ENCODE measurements at places on chromosomes 12 and 14.

- H3K36me3 ChIP-seq: no peaks in the 10 kb centered on the region
- no peaks in the 10 kb centered on the region for H3K27me3 ChIP-seq
- H3K4me1 ChIP-seq: no peaks in the 10 kb centered on the region
- H3K4me3 ChIP-seq: no peak overlapping the region
- no peak for DNase-seq
These were observed 488.8 kb downstream of the ETNK1 start for GRCh38 chr12:23113781-23114180.

DNA sequence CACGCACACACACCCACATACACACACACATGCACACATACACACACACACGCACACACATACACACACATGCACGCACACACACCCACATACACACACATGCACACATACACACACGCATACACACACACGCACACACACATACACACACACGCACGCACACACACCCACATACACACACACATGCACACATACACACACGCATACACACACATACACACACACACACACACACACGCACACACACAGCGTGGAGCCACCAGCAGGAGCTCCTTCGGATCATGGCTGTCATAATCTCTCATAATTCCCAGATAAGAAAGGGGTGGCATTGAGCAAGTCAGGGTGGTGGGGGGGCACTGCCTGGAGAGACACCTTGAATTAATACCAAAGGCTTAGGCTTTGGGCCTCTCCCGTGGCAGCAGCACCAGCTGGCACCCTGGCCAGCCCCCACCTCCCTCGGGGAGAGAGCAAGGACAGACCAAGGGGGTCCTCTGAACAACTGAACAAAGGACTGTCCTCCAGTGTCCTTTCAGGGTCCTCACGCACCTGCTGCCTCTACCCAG lies 21.9 kb downstream of the ANO2 start:
- no peak overlapping the region for H3K27ac ChIP-seq
- H3K36me3 ChIP-seq: no peaks in the 10 kb centered on the region
- no peak for DNase-seq
- H3K4me3 ChIP-seq: no peak overlapping the region
- H3K27me3 ChIP-seq: peaks cover 22% of the 10 kb centered on the region

- no peaks in the 10 kb centered on the region for H3K27me3 ChIP-seq
- H3K4me3 ChIP-seq: no peak overlapping the region
- H3K27ac ChIP-seq: no peak overlapping the region
- H3K36me3 ChIP-seq: no peaks in the 10 kb centered on the region
These were observed 408.3 kb downstream of the EGLN3 start for GRCh38 chr14:33542338-33543287.

DNA sequence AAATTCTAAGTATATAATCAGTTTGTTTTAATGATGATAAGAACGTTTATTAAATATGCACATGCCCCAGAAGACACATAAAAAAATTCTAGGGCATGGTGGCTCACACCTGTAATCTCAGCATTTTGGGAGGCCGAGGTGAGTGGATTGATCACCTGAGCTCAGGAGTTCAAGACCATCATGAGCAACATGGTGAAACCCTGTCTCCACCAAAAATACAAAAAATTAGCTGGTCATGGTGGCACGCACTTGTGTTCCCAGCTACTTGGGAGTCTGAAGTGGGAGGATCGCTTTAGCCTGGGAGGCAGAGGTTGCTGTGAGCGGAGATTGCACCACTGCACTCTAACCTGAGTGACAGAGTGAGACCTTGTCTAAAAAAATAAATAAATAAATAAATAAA lies 4.0 kb downstream of the CD69 start:
- H3K36me3 ChIP-seq: no peaks in the 10 kb centered on the region
- H3K4me1 ChIP-seq: no peaks in the 10 kb centered on the region

DNA sequence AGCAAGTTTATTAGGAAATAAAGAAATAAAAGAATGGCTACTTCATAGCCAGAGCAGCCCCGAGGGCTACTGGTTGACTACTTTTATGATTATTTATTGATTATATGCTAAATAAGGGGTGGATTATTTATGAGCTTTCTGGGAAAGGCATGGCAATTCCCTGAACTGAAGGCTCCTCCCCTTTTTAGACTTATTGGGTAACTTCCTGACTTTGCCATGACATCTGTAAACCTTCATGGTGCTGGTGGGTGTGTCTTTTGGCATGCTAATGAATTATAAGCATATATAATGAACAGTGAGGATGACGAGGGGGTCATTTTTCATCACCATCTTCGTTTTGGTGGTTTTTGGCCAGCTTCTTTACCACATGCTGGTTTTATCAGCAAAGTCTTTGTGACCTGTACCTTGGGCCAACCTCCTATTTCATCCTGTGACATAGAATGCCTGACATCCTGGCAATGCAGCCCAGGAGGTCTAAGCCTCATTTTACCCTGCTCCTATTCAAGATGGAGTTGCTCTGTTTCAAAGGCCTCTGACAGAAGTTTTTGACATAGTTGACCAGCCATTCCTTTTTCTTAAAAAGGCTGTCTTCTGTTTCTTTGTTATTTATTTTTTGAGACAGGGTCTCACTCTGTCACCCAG lies 11.1 kb upstream of the PTGES3 start:
- H3K4me1 ChIP-seq: no peaks in the 10 kb centered on the region
- H3K27ac ChIP-seq: no peak overlapping the region
- no peak overlapping the region for H3K4me3 ChIP-seq

GRCh38 chr14:45083617-45083975 lies 320 bp upstream of the PRPF39 start:
- DNase-seq: no peak
- peaks cover 57% of the 10 kb centered on the region for H3K4me1 ChIP-seq
- H3K27ac ChIP-seq: no peak overlapping the region
- no peaks in the 10 kb centered on the region for H3K36me3 ChIP-seq
- peak overlapping the region; percentile 81 for H3K4me3 ChIP-seq

- H3K4me1 ChIP-seq: peaks cover 77% of the 10 kb centered on the region
- peak overlapping the region; percentile 36 for H3K4me3 ChIP-seq
- no peaks in the 10 kb centered on the region for H3K36me3 ChIP-seq
- no peaks in the 10 kb centered on the region for H3K27me3 ChIP-seq
- DNase-seq: no peak
These were observed 2.5 kb upstream of the INF2 start for GRCh38 chr14:104686624-104687517.

DNA sequence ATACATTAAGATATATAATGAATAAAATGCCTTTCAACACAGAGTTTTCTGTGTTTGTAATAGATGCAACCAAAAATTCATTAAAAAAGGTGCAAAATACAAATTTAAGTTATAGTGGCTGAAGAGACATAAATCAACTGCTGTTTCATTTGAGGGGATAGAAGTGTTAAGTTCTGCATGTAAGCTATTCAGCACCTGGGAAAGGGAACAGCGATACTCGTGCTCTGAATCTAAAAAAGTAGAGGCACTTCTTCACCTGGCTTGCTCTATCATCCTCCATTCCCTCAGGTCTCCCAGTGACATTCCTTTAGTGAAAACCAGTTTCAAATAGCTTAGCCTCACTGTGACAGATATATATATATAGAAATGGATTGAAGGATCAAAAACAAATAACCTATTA lies 222.6 kb downstream of the ACSS3 start:
- H3K4me3 ChIP-seq: no peak overlapping the region
- DNase-seq: no peak
- H3K36me3 ChIP-seq: no peaks in the 10 kb centered on the region
- H3K27me3 ChIP-seq: no peaks in the 10 kb centered on the region

GRCh38 chr12:45246236-45246635 lies 30.3 kb downstream of the ANO6 start:
- DNase-seq: no peak
- H3K4me1 ChIP-seq: no peaks in the 10 kb centered on the region
- no peaks in the 10 kb centered on the region for H3K36me3 ChIP-seq
- H3K4me3 ChIP-seq: no peak overlapping the region
- H3K27ac ChIP-seq: no peak overlapping the region
- no peaks in the 10 kb centered on the region for H3K27me3 ChIP-seq

DNA sequence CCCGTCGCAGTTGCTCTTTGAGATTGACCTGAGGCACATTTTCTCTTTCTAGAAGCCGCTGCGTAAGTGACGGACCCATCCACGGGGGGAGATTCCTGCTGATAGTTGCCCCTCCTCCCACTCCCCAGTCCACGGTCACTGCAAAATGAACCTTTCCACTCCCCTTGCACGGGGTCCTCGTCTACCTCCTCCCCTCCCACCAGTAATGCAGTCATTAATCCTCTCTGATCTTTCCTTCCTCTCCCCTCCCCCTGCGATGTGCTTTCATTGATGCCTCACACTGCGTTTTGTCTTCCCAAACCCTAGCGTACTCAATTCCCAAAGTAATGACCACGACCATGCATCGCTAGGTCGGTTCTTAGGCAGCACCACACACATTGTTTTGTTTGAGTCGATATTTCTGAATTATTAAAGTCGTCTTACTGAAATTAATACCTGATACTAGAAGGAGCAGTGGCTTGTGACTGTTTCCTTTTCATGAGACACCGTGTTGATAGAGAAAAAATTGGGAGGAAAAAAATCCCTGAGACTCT lies 857 bp downstream of the ETNK1 start:
- H3K36me3 ChIP-seq: no peaks in the 10 kb centered on the region
- peak overlapping the region; percentile 83 for H3K4me3 ChIP-seq
- peak; percentile 40 for DNase-seq
- no peaks in the 10 kb centered on the region for H3K27me3 ChIP-seq
- peaks cover 32% of the 10 kb centered on the region for H3K4me1 ChIP-seq
- peak overlapping the region; percentile 94 for H3K27ac ChIP-seq

DNA sequence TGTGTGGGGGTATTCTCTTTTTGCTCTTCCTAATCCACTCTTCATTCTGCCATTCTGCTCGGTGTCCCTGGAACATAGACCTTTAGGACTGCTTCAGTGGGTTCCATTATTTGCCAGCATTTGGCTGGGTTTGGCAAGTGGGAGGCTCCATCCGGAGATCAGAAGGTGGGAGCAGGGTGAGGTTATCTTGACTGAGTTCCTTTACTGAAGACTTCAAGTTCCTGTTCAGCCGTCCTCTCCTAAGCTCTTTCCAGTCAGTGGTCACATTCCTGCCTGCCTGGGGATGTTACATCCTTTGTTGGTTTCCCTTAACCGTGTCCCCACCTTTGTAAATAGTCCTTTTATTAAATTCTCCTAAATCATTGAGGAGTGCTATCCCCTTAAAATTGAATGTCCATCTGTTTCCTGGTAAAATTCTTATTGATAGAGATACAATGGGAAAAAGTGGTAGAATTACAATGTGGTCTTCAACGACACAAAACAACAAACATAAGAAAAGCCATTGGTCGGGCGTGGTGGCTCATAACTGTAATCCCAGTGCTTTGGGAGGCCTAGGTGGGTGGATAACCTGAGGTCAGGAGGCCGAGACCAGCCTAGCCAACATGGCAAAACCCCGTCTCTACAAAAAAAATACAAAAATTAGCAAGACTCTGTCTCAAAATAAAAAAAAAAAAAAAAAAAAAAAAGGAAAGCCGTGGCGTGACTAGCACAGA lies 5.0 kb upstream of the MIA2 start:
- DNase-seq: no peak
- H3K27me3 ChIP-seq: 0 out of 2 replicates have a peak, but pooled peaks cover 2% of the 10 kb centered on the region
- H3K36me3 ChIP-seq: no peaks in the 10 kb centered on the region
- no peak overlapping the region for H3K4me3 ChIP-seq
- H3K4me1 ChIP-seq: peaks cover 49% of the 10 kb centered on the region

DNA sequence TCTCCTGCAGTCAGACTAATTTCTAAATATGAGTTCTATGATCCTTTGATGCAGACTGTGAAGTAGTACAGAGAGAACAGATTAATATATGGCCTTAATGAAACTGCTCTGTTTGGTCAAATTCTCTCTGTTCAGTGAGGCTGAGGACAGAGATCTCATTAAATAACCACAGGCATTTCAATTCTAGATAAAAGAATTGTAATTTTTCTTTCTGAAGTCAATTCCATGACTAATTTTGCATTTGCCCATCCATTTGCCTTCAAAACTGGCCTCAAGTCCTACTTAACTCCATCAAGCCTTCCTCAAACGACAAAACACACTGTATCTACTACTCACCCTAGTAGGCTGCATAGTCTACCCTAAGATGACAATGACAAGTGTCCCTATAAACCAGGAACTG lies 67.1 kb downstream of the DUSP16 start:
- peaks cover 73% of the 10 kb centered on the region for H3K36me3 ChIP-seq
- peaks cover 23% of the 10 kb centered on the region for H3K4me1 ChIP-seq
- no peak overlapping the region for H3K4me3 ChIP-seq
- H3K27me3 ChIP-seq: no peaks in the 10 kb centered on the region

GRCh38 chr12:71371122-71371521 lies 68.5 kb upstream of the LGR5 start:
- peak; percentile 16 for DNase-seq
- H3K4me3 ChIP-seq: no peak overlapping the region
- H3K4me1 ChIP-seq: no peaks in the 10 kb centered on the region
- H3K27ac ChIP-seq: no peak overlapping the region

- H3K36me3 ChIP-seq: no peaks in the 10 kb centered on the region
- DNase-seq: no peak
- peaks cover 53% of the 10 kb centered on the region for H3K27me3 ChIP-seq
- H3K4me1 ChIP-seq: peaks cover 20% of the 10 kb centered on the region
These were observed 7.0 kb downstream of the CCND2 start for GRCh38 chr12:4280351-4281163.

DNA sequence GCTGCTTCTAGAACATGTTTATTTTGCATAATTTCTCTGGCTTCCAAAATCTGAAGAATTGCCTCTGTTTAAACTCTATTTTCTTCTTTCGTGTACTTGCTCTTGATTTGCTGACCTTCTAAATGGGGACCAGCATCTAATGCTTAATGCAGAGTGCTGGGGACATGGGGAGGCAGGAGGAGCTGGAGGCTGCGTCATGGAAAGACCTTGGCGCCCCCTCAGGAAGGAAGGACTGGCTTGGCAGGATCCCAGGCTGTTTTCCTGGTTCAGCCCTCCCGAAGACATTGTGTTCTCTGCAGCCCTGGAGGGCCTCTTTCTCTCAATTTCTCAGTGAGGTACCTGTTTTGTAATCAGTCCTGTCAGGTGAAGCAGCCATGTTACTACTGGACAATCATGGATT lies 5.5 kb downstream of the PRKCH start:
- H3K27ac ChIP-seq: no peak overlapping the region
- no peak overlapping the region for H3K4me3 ChIP-seq
- no peak for DNase-seq
- no peaks in the 10 kb centered on the region for H3K4me1 ChIP-seq
- H3K27me3 ChIP-seq: peaks cover 17% of the 10 kb centered on the region

- DNase-seq: no peak
These were observed 52.9 kb downstream of the PHLDA1 start for GRCh38 chr12:75978677-75979076.

- H3K27ac ChIP-seq: no peak overlapping the region
- H3K36me3 ChIP-seq: no peaks in the 10 kb centered on the region
- no peaks in the 10 kb centered on the region for H3K27me3 ChIP-seq
- H3K4me3 ChIP-seq: no peak overlapping the region
- peaks cover 86% of the 10 kb centered on the region for H3K4me1 ChIP-seq
- no peak for DNase-seq
These were observed 114.7 kb downstream of the DAAM1 start for GRCh38 chr14:59303216-59303615.

DNA sequence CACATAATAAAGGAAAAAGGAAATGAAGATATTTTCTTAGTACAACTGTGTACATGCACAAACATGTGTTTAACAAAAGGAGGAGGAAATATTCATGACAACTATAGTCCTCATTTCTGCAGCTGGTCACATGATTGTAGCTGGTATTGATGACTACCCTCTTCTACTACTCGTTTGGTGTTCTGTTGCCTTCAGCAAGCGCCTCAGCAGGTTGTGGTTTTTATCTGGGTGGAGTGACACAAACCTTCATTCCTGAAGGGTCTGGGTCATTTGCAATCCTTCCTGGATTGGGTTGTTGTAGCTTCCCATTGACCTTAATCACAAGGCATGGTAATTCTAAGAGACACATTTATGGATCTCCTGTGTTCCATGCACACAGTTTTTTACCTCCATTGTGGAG lies 1009.9 kb upstream of the USP15 start:
- no peaks in the 10 kb centered on the region for H3K36me3 ChIP-seq
- no peak overlapping the region for H3K27ac ChIP-seq
- H3K4me1 ChIP-seq: no peaks in the 10 kb centered on the region
